GM10248 (cell line): ENCODE measurements at places on chromosomes 13 and 19.

DNA sequence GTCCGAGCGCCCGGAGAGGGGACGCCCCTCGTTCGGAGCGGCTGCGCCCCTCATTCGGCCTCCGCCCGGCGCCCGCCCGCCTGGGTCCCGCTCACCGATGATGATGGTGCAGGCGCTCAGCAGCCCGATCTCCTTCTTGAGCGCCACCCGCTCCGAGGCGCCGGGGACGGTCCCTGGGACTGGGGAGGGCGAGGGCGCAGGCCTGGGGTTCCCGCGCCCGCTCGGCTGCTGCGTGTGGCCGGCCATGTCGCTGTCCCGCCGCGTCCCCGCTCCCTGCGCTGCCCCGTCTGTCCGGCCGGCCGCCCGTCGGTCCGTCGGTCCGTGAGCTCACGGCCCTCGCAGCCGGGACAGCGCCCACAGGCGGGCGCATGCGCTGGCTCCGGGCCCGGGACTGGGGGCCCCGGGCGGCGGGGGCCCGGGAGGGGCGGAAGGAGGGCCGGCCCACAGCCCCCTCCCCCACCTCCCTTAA is at the start of gene SLC7A10:
Gene SLC7A10, minus strand, starts transcription at position 393 of the 469 bp plus-strand sequence. Its CDS starts 147 bp downstream, at position 246.
- DNase-seq: no peak

GRCh38 chr13:109281903-109282635 is 504.3 kb downstream of the IRS2 start:
- DNase-seq: no peak

GRCh38 chr13:59413126-59413525 is 750.6 kb downstream of the DIAPH3 start:
- DNase-seq: peak; percentile 10

DNA sequence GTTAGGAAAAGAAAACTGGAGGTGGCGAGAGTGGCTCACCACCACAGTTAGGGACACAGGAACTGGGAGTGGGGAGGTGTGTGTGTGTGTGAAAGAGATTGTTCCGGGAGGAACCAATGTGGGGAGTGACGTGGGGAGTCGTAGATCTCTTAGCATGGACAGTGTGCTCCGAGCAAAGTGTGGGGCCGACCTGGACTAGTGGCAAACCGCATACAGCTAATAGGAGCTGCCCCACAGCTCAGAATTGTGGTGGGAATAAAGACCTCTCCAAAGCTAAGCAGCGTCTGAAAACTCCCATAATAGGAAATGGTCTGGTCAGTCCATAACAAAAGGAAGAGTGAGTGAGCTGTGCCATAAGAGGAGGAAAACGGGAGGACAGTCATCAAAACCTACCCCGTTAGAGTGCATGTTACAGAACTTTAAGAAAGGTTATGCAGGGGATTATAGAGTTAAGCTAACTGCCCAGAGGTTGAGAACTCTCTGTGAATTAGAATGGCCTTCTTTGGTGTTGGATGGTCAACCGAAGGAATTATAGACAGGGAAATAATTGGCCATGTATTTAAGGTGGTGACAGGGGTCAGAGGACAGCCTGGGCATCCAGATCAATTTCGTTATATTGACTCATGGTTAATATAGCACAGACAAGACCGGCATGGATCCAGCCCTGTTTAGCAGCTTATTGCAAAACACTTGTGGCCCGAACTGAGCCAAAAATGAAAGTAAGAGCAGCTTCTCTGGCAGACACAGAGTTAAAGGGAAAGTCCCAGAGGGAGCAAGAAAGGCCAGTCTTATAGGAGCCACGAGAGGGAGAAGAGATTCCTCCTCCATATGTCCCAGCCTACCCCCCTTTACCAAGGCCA is 8.9 kb upstream of the SLC15A1 start:
- DNase-seq: peak; percentile 49

GRCh38 chr19:5637971-5638370 is 15.1 kb downstream of the SAFB start:
- DNase-seq: no peak

DNA sequence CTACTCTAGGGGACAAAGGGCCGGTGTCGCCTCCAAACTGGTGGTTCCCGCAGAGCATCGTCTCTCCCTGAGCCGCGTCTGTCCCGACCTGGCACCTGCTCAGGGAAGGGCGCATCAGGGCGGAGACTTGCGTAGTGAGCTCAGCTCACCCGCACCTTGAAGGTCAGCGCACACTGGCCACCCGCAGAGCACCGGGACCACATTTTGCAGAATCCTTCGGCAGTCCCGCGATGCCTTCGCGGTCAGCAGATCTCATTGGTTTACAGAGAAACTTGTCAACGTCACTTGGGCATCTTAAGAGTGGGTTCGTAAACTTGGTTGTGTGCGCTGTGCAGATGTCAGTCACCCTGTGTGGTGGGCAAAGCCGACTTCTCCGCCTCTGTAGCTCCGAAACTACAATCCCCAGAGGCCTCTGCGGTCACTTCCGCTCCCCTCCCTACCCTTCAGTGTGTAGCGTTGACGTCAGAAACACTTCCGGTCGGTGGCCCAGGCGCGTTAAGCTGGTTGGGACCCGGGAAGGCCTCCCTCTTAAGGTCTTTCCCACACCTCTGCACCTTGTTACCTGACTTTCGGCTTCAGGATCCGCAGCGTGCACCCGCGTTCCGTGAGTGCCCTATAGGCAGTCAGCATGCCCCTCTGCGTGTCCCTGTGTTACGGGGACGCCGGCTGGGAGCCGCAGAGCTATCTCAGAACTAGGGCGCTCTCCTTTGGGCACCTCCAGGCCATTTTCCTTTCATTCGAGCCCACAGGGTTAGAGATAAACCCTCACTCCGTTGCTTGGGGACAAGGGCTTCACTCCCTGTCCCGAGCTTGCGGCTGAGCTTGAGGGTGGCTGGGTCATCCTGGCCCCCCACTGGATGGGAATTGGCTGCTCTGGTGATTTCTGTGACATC is 36.5 kb upstream of the ZNF527 start:
- peak; percentile 90 for DNase-seq

- DNase-seq: no peak
Measured at GRCh38 chr13:25702386-25702785, 330.6 kb downstream of the ATP8A2 start.
